Small intestine (tissue), 16 donors: ENCODE measurements at places on chromosomes 6 and 20. TPM values are rescaled to one million over a fixed set of nuclear protein-coding genes. Genes with fewer than 3 reads are reported as not detected.
A peak's percentile ranks its signal among the peaks of the same experiment; 100 is the strongest.

Gene TAGAP
- polyA plus RNA-seq: 0.45 TPM

Gene TGM2
- polyA plus RNA-seq: 332 TPM

Gene JAG1
- 63.7 TPM for polyA plus RNA-seq

Gene JPH2
- polyA plus RNA-seq: 3.6 TPM

Gene FAM110A
- 14.1 TPM for polyA plus RNA-seq

Gene PKIB
- polyA plus RNA-seq: 50.3 TPM

Gene ENPP1
- 11.4 TPM for polyA plus RNA-seq

Gene PLN
- 0.67 TPM for polyA plus RNA-seq

Gene RIPOR2
- 3.1 TPM for polyA plus RNA-seq

Gene C4B
- 20.3 TPM for polyA plus RNA-seq

Gene SPEF1
- polyA plus RNA-seq: not detected

Gene SPDEF
- polyA plus RNA-seq: 20.6 TPM

Gene PNPLA1
- polyA plus RNA-seq: 2.7 TPM

Gene SLC17A3
- polyA plus RNA-seq: 0.55 TPM

Gene SSTR4
- not detected for polyA plus RNA-seq

DNA sequence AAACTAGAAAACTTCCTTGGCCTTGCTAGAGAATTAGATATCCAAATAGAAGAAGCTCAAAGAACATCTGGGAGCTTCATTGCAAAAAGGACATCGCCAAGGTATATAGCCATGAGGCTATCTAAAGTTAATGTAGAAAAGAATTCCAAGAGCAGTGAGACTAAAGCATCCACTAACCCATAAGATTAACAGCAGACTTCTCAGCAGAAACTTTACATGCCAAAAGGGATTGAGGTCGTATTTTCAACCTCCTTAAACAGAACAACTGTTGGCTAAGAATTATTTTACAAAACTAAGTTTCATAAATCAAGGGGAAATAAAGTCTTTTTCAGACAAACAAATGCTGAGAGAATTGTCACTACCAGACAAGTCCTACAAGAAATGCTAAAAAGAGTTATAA lies 149.1 kb upstream of the COL21A1 start:
- no peak for DNase-seq

- DNase-seq: no peak
Observed at GRCh38 chr6:25042984-25043725, 107.4 kb upstream of the RIPOR2 start.

GRCh38 chr6:163437466-163437865 lies 22.9 kb downstream of the QKI start:
- DNase-seq: no peak

DNA sequence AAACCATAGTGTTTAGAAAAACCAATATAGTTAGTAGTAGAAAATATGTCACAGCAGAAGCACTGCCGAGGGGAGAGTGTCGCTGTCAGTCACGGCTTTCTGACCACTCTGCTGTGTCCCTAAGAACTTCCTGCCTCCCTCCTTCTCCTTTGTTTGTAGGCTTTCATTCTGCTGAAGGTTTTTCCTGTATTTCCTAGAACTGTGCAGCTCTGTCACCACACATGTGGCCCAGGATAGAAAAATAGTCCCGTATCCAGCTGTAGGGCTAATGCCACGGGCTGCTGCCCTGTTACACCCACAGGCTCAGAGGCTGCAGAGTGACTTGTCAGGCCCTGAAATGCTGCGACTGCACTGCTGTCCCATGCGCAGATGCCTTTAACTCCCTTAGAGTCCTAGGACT lies 52.6 kb upstream of the SYNJ2 start:
- DNase-seq: no peak

GRCh38 chr6:111653979-111654378 lies 48.3 kb upstream of the TRAF3IP2 start:
- no peak for DNase-seq

GRCh38 chr6:138129190-138129589 lies 22.0 kb upstream of the PERP start:
- no peak for DNase-seq

- DNase-seq: no peak
Observed at GRCh38 chr6:157887892-157888291, 64.8 kb downstream of the SNX9 start.

DNA sequence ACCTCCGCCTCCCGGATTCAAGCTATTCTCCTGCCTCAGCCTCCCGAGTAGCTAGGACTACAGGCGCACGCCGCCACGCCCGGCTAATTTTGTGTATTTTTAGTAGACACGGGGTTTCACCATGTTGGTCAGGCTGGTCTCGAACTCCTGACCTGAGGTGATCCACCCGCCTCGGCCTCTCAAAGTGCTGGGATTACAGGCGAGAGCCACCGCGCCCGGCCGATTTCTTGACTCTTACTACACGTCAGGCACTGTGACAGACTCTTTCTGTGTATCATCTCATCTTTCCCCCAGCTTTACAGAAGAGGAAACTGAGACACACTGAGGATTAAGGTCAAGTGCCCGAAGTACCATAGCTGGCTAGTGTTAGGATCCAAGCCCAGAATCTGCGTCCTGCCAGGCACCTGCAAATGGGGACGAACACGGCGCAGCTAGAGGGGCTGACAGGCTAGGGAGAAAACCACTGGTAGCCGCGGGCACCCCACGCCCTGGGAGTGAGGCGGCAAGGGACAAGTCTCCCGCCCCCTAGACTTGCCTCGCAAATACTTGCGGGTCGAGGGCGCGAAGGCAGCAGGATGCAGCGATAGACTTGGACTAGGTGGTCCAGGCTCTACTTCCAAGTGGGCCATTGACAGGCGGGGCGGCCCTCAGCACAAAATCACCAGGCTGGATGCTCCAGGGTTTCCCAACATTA lies 1.1 kb upstream of the TAF8 start:
- no peak for DNase-seq

- DNase-seq: no peak
Observed at GRCh38 chr6:25749837-25750236, 4.7 kb upstream of the SLC17A4 start.

DNA sequence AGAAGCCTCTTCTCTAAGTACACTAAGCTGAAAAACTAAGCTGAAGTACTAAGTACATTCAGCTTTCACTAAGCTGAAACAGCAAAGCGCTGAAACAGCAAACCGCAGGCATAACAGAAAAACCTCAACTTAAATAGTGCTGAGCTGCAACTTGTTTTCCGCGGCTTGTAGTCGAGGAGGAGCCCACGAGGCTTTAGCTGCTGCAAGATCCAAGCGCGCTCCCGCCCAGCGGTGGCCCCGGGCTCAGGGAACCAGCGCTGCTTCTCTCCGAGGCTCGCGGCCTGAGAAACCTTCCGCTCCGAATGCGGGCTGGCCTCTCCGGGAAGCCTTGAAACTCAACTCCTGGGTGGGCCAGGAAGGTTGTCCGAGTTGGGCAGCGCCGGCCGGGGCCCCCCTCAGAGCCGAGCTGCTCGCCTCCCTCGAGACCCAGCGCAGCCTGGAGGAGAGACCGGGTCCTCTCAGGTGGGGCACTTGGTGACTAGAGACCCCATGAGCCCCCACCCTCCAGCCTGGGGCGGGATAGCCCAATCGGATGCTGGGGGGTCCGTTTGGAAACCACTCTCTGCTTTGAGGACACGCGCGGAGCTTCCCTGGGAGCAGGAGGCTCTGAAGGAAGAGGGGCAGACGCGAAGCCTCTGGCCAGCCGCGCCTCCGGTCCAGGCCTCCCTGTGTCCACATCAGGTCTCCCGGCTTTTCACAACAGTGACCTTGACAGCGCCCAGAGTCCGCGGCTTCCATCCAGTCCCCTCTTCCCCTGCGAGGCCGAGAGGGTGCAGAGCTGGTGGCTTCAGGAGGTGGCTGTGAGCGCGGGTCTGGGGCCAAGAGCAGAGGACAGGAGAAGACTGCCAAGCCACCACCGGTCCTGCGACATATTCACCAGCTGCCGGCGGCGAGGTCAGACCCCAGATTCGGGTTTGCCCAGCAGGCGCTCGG lies 38.1 kb upstream of the HLA-E start:
- peak; percentile 44 for DNase-seq

GRCh38 chr6:5025911-5026819 lies 22.3 kb upstream of the RPP40 start:
- DNase-seq: peak; percentile 74

GRCh38 chr20:35179292-35180212 lies 7.7 kb downstream of the PROCR start:
- DNase-seq: no peak

GRCh38 chr6:15843764-15844163 lies 180.9 kb upstream of the DTNBP1 start:
- no peak for DNase-seq

DNA sequence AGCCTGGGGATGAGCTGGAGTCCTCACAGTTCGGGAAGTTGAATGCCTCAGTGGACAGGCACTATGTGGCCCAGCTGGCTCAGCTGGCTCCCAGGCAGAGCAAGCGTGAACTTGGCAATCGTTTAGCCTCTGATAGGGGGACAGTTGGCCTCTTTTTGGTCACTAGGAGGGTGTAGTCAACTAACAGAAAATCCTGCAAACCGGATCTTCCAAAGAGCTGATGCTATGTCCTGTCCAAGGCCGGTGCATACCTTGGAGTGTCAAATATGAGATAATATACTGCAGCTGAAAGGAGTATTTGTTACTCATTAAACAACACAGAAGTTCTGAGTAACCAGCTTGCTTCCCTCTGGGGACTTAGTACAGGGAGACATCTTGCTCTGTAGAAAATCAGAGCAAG lies 126.2 kb upstream of the EXOC2 start:
- peak; percentile 50 for DNase-seq

- peak; percentile 19 for DNase-seq
Observed at GRCh38 chr20:20864351-20865096, 152.1 kb upstream of the RALGAPA2 start.

- no peak for DNase-seq
Observed at GRCh38 chr6:24460966-24461365, 28.4 kb downstream of the GPLD1 start.

GRCh38 chr6:15534974-15535373 lies 127.9 kb downstream of the DTNBP1 start:
- DNase-seq: no peak

DNA sequence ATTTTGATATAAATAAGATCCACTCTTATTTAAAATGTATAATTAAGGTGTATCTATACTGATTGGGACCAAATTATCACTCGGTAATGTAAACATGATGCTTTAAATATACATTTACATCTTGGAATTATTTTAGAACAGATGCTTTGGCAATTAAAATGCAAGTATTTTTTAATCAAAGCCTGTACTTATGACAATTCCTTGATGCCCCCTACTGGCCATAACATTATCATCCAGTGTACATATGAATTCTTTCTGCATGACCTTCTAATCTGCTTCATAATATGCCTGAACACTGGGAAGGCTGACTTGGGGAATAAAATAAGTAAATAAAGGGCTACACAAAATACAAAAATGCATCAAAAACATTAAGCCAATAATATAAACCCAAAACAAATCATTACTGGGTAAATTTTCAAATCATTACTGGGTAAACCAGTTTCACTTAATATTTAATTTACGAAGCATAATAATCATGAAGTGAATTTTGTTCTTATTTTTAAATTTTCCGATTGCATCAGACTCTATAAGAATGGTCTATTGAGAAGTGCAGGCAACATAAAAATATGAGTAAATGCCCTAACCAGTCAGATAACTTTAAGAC lies 65.1 kb downstream of the CGA start:
- DNase-seq: peak; percentile 36

GRCh38 chr6:10690651-10691445 lies 3.6 kb downstream of the C6orf52 start:
- DNase-seq: no peak

- DNase-seq: no peak
Observed at GRCh38 chr20:43942667-43943285, 28.1 kb downstream of the TOX2 start.

DNA sequence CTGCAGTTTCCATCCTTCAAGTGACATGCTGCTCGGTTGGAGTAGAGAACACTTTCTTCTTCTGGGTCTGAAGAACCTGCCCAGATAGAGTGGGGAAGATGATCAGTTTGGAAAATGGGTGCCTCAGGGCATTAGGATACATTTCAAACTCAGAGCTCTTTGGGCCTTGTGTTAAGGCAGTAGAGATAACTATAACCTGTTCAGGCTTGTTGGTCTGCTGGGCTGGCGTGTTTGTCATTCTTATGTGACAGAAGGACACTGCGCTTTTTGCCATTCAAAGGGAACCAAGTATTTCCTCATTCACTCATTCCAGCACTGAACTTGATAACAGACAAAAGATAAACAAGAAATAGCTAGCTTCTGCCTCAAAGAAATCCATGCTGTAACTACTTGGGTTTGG lies 3.8 kb downstream of the TOMM34 start:
- DNase-seq: no peak

DNA sequence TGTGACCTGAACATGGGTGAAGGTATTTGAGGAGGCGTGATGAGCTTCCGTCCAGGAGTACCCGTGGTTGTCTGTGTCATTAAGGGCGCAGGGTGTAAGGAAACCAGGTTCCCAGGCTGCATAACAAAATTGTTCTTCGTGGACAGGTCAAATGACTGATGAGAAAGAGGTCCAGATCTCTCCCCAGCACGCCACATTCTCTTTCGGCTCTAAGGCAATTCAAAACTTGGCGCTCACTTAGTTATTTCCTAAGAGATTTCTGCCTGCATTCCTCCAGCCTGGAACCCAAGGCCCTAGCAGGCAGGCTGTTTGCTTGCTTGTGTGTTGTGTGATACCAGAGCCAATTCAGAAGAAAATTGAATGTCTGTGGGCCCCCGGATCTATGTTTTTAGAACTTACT lies 139.9 kb downstream of the AGPAT4 start:
- DNase-seq: no peak

DNA sequence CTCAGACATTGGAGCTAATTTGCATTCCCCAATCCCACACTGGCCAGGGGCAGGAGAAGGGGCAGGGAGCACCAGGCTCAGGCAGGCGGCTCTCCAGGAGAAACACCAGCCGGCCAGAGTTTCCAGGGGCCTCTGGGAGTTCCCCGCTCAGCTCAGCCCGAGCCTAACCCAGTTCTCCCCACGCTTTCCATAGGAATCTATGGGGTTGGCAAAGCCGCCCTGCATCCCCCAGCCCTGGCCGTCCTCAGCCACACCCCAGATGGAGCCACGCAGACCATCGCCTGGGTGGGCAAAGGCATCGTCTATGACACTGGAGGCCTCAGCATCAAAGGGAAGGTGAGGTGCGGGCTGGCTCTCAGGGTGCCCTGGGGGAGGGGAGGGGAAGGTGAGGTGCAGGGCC lies 8.2 kb downstream of the NPEPL1 start:
- no peak for DNase-seq
